ENCODE measurements at places on chromosomes 16 and 17.

- DNase-seq = no peak
Measured at GRCh38 chr17:31724619-31725018, 134.4 kb downstream of the COPRS start.

DNA sequence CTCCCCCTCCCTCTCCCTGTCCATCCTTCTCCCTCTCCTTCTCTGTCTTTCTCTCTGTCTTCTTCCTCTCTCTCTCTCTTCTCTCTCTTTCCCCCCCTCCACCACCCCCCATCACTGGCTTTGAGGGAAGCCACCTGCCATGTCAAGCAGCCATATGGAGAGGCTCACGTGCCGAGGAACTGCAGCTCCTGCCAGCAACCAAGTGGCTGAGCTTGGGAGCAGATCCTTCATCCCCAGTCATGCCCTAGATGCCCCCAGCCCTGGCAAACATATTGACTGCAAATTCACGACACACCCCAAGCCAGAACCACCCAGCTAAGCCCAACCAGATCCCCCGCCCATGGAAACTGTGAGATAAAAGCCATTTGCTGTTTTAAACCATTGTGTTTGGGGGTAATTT is 40.9 kb upstream of the RBFOX3 start:
- no peak for DNase-seq

DNA sequence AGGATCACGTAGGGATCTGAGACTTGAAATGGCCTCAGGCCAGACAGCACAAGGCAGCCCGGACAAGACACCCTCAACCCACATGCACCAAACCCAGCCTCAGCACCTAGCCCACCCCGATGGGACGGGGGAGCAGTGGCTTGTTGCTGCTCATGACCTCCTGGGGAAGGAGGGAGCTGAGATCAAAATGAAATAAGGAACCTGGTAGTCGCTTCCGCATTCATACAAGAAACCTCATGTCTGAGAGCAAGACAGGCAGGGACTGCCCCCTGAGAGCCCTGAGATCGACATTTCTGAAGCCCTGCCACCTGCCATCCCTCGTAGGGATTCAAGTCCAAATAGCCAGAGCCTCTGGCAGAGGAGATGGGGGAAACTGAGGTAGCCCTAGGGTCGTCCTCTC is 5.7 kb upstream of the CEP131 start:
- DNase-seq = no peak

DNA sequence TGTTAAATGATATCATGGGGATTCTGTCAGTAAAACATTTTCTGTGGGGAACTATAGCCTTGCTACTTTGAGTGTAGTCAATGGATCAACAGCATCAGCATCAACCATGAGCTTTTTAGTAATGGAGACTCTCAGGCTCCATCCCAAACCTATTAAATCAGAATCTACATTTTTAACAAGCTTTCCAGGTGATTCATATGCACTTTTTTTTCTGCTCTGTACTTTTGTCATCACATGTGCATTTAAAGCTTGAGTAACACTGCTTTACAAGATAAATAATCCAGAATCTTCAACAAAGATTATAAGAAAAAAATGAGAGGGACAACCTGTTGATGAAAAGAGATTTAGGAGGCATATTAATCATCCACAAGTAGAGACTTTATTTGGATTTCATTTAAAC is 23.5 kb downstream of the NUP93 start:
- DNase-seq = no peak

- DNase-seq = no peak
Measured at GRCh38 chr16:21523411-21524067, 75.8 kb upstream of the METTL9 start.

DNA sequence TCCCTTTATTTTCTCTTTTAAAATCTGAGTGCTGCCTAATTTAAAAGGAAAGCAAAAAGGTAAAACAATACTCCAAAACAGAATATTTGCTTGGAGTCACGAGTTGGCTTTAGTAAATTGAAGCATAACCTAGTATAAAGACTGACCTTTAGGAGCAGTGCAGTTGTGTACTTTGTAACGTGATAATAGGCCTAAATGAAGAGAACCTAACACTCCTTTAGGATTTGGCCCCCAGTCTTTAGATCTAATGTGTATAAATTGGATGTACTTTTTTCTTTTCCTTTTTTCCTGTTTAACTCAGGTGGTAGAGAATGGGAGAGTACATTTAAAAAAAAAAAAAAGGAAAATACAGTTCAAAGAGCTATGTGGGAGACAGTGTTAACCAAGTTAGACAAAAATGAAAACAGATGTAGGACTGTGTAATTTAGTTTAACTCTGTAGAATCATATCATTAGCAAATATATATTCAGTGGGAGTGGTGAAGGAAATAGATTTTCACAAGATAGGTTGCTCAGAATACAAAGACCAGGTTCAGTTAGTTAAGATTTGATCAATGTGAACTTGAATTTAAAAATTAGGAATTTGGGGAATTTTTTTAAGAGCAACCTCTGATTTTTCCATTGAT is 16.8 kb downstream of the CPD start:
- no peak for DNase-seq

DNA sequence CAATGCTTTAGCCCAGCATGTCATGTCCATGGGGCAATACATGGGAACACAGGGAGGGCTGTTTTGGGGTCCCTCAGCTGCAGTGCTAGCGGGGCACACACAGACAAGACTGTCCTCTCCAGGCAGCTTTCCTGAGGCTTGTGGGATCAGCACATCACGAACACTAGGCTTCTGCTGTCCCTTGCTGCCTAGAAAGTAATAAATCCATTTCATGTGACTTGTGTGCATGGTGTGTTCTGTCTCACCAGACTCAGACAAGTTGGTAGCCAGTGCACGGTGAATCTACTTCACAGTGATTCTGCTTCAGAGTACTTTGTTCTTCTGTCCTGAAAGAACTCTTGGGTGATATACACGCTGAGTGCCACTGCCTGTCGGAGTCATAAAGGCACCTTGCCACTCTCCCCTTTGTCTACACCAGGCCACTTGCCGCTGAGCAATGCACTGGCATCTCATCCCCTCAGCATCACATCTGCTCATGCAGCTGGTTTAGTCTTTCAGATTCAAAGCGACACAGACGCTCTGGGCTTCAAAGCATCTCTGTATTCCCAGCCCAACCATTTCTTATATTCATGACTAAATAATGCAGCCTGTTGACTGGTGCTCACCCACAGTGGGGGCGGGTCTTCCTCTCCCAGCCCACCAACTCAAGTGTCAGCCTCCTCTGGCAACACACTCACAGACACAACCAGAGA is 95.2 kb upstream of the COX10 start:
- DNase-seq = no peak

- DNase-seq = no peak
Measured at GRCh38 chr17:2452216-2452750, 51.4 kb upstream of the MNT start.

DNA sequence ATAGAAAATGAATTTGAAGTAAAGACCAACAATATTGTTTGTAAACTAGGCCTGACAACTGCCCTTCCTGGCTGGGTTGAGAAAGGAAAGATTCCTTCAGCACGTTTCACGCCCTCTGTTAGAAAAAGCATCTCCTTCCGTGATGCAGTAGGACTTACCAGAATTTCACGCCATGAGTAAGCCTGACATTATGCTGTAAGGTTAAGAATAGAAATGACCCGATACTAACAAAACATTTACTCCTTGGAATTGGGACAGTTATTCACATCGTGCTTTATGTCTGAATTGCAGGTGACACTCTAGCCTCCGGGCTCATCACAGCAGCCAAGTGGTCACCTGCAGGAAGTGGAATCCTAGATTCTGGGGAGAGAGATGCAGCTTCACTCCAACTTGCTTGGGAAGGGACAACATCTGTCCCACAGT is 17.5 kb downstream of the MARCHF10 start:
- no peak for DNase-seq

- no peak for DNase-seq
Measured at GRCh38 chr17:12081720-12082119, 61.0 kb downstream of the MAP2K4 start.

GRCh38 chr17:79023886-79024771 is at the start of gene C1QTNF1:
Gene C1QTNF1 (plus strand): TSS chr17:79024169. CDS start chr17:79043969, 19,800 bp downstream.
- no peak for DNase-seq

Data from CD4-positive, alpha-beta T cell treated with Interleukin-2 at 100 ng/mL for 4 hours (primary cell).